Stimulated activated CD4-positive, alpha-beta T cell treated with anti-CD3 and anti-CD28 coated beads, Interleukin-4, amount 100 ng/mL, for 1 hour (primary cell): ENCODE measurements at places on chromosomes 13 and 19.
A peak's percentile ranks its signal among the peaks of the same experiment; 100 is the strongest.

GRCh38 chr13:87792878-87793277 is 121.7 kb downstream of the SLITRK5 start:
- no peak for DNase-seq

DNA sequence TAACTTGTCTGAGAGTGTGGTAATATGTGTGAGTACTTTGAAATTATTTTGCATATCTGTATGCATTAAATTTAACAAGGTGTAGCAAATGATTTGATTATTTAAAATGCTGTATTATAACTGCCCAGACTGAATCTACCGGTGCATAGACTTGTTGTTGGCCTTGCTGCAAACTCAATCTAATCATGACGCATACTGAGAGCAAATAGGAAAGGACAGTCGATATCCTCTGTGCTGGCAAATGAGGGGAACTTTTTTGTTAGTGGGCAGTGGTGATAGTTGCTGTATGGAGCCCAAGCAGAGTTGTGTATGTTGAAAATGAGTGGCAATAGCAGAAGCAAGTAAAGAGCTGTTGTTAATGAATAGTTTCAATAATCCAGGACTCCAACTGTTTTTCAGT is 127.4 kb downstream of the LMO7 start:
- no peak for DNase-seq

DNA sequence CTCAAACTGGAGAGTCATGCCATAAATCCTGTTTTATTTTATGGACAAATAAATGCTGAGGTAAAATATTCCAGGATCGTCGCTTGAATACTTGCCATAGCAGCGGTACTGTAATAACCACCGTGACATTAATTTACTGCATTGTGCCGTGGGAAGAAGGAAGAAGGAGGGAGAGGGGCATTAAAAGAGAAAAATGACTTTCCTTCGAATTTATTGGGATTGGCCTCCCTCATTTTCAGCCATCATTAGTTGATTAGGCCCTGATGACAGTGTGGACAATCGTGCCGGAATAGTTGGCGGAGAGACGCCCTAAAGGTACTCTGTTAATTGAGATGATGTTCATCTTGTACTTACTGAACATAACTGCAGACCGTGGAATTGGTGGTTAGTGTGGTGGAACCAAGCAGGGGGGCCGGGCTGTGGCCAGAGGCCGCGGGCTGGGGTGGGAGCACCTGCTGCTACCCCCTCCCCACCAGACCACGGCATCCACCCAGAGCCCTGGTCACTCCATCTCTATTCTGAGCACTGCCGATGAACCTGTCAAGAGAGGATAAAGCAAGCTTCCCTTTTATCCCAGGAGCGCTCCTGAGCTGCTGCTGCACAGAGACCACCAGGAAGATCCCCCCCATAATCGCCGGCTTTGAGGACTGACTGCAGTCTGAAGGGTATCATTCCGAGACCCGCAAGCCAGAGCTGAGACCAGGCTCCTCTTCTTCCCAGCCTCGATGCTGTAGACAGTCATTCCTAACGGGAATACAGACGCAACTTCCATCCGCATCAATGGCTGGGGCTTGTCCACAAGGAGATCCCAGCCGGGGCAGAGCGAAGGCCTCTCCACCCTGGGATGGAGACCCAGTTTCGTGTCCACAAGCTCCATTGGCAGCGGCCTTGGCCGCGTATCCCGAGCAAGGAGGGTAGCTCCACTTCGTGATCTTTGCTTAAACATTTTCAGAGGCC is 168.3 kb upstream of the TSHZ3 start:
- no peak for DNase-seq

GRCh38 chr19:29247051-29247450 is 34.1 kb upstream of the UQCRFS1 start:
- DNase-seq: no peak

GRCh38 chr19:41133260-41133659 is 19.0 kb downstream of the CYP2F1 start:
- DNase-seq: no peak

DNA sequence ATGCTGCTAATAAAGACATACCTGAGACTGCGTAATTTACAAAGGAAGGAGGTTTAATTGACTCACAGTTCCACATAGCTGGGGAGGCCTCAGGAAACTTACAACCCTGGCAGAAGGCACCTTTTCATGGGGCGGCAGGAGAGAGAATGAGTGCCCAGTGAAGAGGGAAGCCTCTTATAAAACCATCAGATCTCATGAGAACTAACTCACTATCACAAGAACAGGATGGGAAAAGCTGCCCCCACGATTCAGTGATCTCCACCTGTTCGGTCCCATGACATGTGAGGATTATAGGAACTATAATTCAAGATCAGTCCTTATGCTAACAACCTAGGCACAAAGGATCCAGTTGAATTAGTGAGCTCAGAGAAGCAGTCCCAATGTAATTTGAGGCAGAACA is 59.4 kb downstream of the GPC6 start:
- no peak for DNase-seq

- no peak for DNase-seq
Observed at GRCh38 chr13:25455146-25455545, 83.4 kb downstream of the ATP8A2 start.

- no peak for DNase-seq
Observed at GRCh38 chr19:31491242-31491641, 142.0 kb upstream of the TSHZ3 start.

GRCh38 chr13:76798037-76798436 is 88.2 kb downstream of the KCTD12 start:
- DNase-seq: no peak

- peak; percentile 98 for DNase-seq
Observed at GRCh38 chr13:102596147-102597028, at the start of gene TPP2. Gene TPP2 (plus strand): TSS chr13:102596986. CDS start chr13:102597039, 53 bp downstream.

- DNase-seq: no peak
Observed at GRCh38 chr19:21098291-21098690, 16.3 kb downstream of the ZNF714 start.

DNA sequence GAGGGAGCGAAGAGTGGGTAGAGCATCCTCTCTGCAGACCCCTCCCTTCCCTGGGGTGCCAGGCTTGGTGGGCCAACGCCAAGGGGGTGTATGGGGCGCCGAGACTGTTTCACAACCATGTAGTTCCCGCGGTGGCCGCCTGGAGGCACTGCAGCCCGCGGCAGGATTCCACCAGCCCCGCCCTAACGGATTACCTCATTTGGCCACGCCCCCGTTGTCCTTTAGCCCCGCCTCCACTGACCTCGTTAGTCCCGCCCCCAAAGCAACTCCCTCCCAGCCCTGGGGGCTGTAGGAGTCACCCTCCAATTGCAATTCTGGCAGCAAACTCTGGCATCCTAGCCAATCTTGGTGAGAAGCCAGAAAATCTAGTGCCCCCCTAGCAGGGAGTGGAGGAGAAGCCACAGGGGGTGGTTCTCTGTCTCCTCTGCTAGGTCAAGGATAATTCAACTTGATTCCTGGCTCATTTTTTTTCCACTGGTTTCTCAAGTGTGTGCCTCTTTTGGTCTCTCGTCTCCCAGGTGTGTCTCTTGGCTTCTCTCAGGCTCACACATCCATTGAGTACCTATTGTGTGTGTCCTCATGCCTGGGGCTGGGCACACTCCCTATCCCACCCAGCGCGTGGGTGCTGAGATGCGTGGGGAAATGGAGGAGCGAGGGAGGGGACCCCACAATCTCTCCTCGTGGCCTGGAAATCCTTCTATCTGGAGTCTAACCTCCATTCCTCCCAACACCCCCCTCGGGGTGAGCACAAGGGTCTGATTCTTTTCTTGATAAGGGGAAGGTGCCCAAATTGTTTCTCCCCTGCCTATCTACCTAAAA is 2.0 kb downstream of the OLFM2 start:
- peak; percentile 86 for DNase-seq
